ENCODE measurements at places on chromosomes 1 and 21. TPM values are rescaled to one million over a fixed set of nuclear protein-coding genes. Genes with fewer than 3 reads are reported as not detected.

AMY2A gene
- total RNA-seq = not detected

OR2L3 gene
- total RNA-seq = not detected

DNA sequence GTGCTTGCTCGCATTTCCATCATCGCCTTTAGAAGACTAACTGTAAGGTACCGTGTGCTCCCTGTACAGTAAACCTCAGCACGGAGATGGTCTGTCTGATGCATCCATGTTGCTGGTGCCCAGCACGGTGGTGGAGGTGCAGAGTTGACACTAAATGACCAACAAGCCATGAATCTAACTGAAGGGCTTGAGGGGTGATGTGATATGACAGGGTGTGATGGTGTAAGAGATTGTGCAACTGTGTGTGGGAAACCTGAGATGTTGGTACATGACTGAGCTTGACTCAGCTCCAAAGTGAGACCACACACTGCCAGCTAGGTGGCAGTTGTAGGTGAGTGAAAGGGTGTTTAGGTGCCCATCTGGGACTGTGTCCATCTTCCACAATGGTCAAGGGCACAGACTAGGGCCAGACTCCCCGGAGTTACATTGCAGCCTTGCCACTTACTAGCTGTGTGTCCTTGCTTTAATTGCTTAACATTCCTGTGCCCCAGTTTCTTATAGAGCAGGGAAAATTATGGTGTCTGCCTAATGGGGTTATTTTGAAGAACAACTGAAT, 21.4 kb downstream of the SLC2A1 start:
- DNase-seq = no peak

GRCh38 chr1:46556822-46557221, 5.4 kb upstream of the KNCN start:
- no peak for DNase-seq

- DNase-seq = no peak
Measured at GRCh38 chr1:184959626-184960025, 14.7 kb downstream of the NIBAN1 start.

Measured in activated naive CD8-positive, alpha-beta T cell treated with anti-CD3 and anti-CD28 coated beads for 36 hours (primary cell).